ENCODE measurements at places on chromosomes 6 and 20.

DNA sequence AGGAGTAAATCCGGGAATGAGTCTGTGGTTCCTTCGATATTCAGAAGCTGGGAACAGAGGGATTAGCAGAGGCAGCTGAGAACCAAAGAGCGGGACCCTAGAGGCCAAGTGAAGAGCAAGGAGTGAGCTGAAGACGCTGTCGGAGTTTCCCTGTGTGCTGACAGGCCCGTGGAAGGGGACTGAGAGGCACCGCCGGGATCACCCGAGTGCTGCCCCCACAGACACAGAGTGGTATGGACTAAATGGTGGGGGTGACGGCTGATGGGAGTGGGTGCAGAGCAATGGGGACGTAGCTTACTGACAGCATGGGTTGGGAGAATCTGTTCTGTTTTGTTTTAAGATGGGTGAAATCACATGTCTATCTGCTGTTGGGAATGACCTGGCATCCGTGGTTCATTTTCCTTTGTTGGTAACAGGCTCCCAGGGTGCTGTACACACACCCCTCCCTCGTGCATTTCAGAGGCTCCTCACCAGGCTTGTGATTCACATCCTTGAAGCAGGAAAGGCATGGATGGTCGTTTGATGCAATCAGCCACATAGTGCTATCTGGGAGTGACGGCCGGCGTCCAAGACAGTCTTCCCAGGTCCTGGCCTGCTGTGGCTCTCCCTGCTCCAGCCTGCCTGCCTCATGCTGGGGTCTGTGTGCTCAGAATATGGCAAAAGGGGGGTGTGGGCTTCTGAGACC is 97.4 kb downstream of the THBS2 start:
- DNase-seq, result no peak

GRCh38 chr6:84425971-84426705 is 198.7 kb upstream of the CEP162 start:
- no peak for DNase-seq

DNA sequence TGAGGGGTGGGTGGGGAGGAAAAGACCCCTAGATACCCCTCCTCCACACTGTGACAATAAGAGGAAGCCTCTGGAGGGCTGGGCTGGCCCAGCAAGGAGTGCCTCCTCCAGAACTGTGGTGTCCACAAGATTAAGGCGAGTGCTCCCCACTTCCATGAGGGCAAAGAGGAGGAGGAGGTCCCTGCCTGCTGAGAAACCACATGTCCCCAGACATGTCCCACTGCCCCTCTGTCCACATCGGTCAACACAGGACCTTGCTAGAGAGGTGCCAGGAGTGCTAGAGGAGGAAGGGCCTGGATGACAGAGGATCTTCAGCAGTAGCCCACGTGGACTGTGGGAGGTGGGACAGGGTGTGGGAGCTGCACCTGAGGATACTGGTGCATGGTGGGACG is 3.1 kb downstream of the RAET1G start:
- no peak for DNase-seq

DNA sequence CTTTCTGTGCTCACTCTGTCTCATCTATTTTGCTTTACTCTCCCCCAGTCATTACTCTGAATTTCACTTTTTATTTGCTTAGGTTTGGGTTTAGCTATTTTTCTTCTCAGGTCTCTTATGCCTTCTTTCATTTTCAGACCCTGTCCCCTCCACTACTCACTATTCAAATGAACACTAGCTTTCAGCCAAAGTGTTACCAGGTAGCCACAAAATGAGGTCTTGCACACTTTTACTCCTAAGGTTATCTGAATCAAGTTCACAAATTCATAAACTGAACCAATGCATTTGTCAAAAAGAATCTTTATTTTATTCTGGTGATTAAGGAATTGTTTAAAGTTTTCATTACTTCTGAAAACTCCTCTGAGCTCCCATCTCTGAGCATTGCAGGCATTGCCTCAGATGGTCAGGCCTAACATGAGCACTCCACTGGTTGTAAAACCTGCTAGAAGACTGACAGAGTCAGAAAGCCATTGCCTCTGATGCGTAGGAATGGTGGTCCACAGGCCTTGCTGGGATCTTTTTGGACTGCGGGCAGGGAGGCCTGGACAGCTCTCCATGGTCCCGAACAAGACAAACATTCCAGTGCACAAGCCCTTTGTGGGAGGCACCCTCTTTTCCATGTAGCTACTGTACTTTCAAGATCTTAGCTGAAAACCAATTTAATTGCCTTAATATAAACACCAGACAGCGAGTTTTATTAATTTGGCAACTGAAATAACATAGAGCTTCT is 48.5 kb downstream of the FYN start:
- no peak for DNase-seq

- DNase-seq, result no peak
Measured at GRCh38 chr6:118419448-118420394, 128.4 kb upstream of the PLN start.

- DNase-seq, result no peak
Measured at GRCh38 chr20:32709632-32710121, 33.6 kb downstream of the COMMD7 start.

DNA sequence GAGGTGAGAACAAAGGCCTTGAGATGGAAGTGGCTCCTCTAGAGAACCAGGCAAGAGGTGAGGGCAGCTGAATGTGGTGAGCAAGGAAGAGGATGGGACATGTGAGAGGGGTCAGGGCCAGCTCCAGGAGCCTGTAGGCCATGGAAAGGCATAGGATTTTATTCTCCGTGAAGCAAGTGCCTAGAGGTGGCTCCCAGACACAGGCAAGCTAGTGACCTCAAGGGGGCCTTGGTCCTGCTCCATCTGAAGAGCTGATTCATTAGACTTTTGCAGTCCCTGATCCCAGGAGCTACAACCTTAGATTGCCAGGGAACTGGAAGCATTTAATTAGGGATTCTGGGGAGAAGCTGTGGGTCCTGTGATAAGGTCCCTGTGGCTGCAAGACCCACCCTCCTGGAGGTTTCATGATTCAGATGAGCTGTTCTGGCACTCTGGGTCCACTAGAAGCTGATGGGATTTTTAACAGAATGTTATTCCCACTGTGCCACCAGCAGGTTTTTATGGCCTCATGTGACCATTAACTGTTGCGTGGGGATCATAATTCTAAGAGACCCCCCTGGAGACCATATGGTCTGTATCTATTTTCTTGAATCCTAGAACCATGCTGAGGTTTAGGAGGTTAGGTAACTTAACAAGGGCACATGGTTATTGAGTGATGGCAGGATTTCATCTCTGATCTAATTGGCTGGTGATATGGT is 90.5 kb downstream of the ELOVL5 start:
- no peak for DNase-seq

DNA sequence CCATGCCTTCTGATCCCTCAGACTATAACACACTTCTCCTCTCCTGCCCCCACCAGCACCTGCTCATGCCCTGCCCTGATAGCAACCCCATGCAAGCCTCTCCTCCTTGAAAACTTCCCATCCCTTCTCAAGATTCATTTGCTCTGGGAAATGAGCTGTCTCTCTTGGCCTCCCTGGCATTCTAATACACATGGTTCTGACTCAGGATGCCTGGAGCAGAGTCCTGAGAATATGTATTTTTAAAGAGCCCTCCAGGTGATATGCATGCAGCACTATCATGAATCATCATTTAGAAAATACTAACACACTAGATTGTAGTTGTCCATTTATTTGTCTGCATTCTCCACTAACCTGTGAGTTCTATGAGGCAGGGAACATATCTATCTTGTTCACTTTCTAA is 26.6 kb downstream of the HDGFL1 start:
- no peak for DNase-seq

GRCh38 chr20:50260479-50261221 is 70.0 kb downstream of the CEBPB start:
- no peak for DNase-seq

DNA sequence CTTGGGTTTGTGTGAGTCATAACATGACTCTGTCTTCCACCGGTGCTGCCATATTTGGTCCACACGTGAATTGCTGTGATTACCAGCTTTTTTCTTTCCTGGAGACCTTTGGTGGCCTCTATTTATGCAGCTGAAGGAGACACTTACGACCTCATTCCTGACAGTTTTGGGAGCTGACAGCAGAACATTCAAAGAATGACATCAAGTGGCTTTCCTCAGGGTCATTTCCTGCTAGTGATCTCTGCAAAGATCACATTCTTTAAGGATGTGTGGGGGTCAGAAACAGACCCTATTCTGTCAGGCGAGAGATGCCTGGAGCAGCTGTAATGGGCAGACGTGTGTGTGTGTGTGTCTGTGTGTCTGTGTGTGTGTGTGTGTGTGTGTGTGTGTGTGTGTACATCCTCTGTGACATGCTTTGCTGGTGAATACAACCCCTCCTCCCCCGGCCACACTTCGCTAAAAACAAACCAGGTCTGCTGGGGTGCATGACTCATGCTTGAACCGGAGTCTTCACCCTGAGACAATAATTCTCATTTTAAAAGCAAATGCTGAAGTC is 115.6 kb downstream of the TMEM170B start:
- DNase-seq, result no peak

GRCh38 chr6:35087361-35088280 is 53.5 kb downstream of the TCP11 start:
- no peak for DNase-seq

DNA sequence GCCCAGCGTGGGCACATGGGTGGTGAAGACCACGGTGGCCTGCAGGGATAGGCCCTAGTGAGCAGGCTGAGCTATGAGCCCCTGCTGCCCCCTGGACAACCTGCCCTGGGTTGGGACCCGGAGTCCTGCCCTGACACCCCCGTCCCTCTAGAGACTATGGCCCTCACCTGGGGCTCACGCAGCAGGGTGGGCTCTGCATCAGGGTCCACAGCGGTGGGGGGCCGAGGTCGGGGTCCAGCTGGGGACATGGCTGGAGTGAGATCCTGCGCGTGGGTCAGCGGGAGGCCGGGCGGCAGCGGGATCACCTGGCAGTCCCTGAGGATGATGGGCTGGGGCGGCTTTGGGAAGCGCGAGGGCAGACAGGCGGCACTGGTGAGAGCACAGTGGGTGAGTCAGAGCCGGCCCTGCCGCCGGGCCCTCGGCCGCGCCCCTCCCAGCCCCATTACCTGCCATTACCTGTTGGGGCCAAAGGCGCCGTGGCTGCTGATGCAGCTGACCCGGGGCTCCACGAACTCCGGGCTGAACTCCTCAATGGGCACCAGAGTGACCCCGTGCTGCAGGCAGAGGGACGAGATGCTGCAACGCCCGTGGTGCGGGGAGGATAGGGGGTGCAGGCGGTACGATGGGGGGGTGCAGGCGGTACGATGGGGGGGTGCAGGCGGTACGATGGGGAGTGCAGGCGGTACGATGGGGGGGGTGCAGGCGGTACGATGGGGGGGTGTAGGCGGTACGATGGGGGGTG is 27.9 kb downstream of the ADRM1 start:
- DNase-seq, result no peak

- DNase-seq, result no peak
Measured at GRCh38 chr20:10987651-10988383, 314.0 kb upstream of the JAG1 start.

- no peak for DNase-seq
Measured at GRCh38 chr20:41367393-41367695, 726 bp upstream of the EMILIN3 start.

GRCh38 chr20:56376331-56376730 is 15.7 kb downstream of the AURKA start:
- no peak for DNase-seq
